NCI-H187 treated with DMSO at 0.1 percent for 48 hours (cell line): ENCODE measurements at places on chromosomes 2 and 18.

DNA sequence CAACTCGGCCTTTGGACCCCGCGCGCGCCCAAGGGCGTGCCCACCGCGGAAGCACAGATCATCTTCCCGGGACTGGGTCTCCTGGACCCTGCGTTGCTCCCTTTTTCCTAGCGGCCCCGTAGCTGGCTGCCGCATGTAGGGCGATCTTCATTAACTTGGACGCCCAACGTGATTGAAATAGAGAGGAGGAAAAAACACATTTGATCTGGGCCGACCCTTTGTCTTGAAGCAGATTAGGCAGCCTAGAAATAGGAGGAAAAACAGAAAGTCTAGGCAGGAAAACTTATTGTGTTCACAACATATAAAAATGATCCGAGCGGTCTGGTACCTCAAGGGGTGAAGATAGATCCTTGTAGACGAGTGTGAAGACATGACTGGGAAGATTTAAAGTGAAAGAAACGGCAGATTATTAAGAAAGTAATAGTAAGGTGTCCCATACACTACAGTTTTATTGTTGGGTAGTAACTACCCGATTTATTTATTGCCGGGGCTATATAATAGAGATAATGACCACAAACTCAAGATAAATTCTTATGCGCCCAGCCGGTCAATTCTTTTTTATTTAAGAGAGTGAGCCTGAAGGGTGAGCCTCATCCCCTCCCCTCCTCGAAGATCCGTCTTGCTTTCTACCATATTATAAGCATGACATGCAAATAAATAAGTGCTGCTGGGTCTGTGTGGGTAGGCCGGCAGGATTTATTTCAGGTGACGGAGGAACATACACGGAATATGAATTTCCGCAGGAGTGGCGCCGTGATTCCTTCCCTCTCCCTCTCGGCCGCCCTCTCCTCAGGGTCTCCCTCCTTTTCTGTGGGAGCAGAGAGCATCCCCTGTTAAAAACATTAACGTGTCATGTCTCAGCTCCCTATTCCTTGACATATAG lies 147.4 kb downstream of the MEIS1 start:
- no peak for DNase-seq

DNA sequence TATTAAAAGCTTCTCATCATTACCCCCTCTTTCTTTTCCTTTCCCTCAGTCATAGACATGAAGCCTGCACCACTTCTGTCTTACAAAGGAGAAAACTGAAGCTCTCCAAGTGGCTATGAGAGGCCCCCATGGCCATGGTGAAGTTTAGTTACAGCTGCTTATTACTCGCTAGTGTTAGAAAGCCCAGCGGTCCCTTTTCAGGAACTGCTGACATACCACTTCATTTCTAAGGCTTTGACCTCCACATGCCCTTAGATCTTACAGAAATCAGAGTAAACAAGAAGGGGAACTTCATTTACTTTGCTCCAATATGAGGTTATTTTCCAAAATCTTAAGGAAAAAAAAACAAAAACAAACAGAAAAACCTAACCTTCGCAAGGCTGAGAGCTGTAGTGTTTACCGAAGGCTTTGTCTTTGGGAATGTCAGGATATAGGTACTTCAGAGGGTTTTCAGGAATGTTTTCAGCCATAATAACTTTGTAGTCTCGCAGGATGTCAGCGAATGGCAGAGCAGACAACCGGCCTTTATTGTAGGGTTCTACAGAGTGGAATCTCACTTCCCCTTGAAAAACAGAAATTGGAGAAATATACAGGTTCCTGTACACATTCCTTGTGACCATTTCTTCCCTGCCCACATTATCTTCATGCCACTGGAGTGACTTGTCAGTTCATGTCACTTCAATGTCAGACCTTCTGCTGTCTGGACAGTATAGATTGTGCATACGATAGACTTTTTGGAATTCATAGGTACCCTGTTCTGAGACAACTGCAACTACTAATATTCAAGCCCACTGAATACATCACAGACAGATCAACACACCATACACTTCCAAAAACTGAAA lies 18.8 kb upstream of the STAT1 start:
- no peak for DNase-seq

DNA sequence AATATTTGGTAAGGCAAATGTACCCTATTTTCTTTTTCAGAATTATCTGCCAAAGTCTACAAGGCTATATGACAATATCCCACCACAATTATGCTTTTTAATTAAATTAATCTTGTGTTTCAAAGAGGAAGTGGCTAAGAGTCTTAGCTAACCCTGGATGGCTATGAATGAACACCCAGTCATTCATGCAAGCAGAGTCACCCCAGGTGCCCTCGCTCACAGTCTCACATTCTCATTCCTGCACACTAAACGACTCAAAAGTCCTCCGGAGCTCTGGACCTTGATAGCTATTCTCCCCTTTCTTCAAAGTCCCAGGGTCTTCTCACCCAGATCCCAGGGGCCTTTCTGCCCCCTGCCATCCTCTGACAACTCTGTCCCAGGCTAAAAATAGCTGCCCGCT lies 42.1 kb upstream of the MRPL19 start:
- DNase-seq = no peak

DNA sequence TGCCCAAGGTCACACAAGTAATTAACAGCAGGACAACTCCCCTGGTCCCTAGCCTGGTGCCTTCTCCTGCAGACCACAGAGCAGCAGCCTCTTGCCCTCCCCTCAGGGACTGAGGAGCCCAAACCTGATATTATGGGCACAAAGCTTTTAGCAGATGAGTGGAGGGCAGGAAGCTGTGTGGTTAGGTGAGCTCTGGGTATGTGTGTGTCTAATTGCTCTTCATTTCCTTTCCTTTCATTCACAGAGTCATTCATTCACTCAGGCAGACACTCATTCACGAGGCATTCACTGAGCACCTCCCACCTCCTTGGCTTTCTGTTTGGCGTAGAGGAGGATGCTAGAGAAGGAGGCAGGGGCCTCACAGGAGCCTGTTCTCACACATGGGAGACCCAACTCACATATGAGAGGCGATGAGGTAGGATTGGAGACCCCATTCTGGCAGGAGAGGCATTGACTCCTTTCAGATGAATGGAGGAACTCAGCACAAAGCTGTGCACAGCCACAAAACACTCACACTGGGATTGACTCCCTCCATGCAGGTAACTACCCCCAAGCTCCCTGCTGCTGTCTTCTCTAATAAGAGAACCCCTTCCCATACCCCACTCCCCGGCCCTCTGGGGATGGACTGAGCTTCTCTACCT lies 306.8 kb upstream of the SKOR2 start:
- DNase-seq = peak; percentile 13

DNA sequence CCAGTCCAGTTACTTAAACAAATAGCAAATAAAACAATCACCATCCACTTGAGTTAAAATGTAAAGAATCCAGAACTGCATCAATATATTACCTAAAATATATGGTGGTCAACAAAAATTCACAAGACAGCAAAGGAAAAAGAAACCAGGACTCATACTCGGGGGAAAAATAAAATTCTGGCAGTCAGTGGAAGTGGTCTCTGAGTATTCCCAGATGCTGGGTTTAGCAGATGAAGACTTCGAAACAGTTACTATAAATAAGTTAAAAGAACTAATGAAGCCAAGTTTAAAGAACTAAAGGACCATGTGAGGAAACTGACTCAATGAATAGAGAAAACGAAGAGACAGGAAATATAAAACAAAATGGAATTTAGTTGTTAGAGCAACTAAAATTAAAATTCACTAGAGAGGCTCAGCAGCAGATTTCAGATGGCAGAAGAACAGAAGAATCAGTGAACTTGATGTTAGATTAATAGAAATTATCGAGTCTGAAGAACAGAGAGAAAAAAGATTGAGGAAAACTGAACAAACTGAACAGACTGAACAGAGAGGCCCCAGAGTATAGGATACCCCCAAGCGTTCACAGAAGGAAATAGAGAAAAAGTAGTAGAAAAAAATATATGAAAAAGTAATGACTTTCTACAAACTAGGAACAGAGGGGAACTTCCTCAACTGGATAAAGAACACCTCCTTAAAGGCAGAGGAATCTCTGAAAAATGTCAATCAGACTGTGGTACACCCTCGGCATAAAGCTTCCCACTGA lies 27.9 kb downstream of the MGAT4A start:
- no peak for DNase-seq

- DNase-seq = no peak
Observed at GRCh38 chr2:95032868-95033603, 7.5 kb downstream of the MAL start.

GRCh38 chr2:84846741-84847142 lies 34.1 kb downstream of the TRABD2A start:
- no peak for DNase-seq

GRCh38 chr2:108288534-108289106 lies at the start of gene SULT1C2:
SULT1C2 (plus strand) TSS chr2:108288895; CDS start chr2:108293668, 4,773 bp downstream.
- DNase-seq = peak; percentile 21

GRCh38 chr2:12560618-12561017 lies 156.1 kb upstream of the TRIB2 start:
- no peak for DNase-seq

- no peak for DNase-seq
Observed at GRCh38 chr2:172894689-172895387, 159.2 kb downstream of the RAPGEF4 start.

DNA sequence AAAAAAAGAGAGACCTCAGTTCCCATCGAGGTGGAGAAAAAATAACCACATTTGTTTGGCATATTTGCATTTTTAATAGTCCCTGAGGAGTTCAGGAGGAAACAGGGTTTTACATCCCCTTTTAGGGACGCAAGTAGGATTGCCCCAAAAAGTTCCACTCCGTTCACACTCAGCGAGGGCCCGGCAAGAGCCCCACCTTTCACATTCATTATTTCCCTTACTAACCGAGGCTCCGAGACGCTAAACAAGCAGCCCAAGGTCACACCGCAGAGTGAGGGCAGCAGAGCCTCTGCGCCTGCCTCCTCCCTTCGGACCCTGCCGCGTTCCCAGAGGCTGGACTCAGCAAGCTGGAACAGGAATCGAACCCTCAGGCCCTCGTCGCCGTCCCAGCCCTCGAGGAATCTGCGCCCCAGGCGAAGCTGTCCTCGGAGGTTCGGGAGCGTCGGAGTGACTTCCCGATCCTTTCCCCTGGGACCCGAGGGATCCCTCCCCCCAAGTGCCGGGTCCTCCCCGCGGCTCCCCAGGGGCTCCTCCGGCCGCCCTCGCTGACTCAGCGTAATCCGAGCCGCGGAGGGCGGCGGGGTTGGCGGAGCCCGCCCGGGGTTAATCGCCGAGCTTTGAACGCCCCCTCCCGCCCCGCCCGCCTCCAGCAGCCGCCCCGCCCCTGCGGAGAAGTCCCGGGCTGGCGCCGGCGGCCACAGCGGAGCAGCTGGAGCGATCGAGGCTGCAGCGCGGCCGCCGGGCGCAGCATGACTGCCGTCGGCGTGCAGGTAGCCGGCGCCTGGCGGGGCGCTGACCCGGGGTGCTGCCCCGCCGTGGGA lies at the start of gene TMEM37:
Gene TMEM37, plus strand, starts transcription at position 700 of the 821 bp plus-strand sequence. Its CDS starts 50 bp downstream, at position 750.
- no peak for DNase-seq

DNA sequence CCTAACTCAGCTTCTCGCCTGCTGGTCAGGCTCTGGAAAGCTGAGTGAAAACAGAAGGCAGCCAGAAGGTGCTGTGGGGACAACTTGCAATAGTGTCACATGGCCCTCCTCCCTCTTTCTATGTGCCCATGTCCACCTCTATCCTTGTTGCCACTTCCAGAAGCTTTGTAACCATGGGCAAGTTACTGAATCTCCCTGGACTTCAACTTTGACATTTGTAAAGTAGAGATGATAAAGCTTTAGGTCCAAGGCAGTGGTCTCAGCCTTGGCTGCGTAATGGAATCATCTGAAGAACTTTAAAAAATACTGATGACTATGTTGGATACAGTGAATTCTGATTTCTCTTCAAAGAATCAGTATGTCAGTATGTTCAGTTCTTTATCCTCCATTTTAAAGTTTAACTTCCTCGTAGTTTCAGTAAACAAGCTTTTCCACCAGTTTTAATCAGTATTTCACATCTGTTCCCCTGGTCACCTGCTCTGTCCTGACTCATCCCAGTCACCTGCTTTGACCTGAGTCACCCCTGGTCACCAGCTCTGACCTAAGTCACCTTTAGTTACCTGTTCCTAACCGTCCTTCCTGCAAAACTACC lies 245.2 kb upstream of the STON1 start:
- no peak for DNase-seq
